ENCODE measurements at places on chromosomes 3 and 15. TPM values are rescaled to one million over a fixed set of nuclear protein-coding genes. Genes with fewer than 3 reads are reported as not detected.

GPR62 gene
- not detected for total RNA-seq

ITIH1 gene
- 0.53 TPM for total RNA-seq

FAM81A gene
- total RNA-seq, result 3.8 TPM

PARP15 gene
- 172 TPM for total RNA-seq

SKOR1 gene
- 0.32 TPM for total RNA-seq

C2CD4B gene
- not detected for total RNA-seq
